ENCODE measurements at places on chromosomes 5 and 9.

DNA sequence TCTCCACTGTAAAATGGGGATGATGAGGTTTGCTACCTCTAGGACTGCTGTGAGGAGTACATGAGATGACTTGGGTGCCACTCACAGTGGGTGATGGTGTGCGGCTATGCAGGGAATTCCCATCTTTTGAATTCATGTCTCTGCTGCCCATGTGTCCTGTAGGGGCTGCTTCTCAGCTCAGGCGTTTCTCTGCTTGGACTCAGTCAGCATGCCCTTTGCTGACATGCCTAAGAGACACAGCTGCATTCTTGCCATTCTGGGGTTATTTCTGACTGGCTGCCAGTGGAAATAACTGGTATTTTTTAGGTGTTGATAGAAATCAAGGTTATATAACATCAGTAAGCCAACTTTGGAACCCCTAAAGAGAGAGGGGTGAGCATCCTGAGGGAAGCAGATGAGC, 24.3 kb upstream of the XPA start:
- DNase-seq: no peak

GRCh38 chr5:62263401-62263800, 42.6 kb upstream of the KIF2A start:
- DNase-seq: no peak

DNA sequence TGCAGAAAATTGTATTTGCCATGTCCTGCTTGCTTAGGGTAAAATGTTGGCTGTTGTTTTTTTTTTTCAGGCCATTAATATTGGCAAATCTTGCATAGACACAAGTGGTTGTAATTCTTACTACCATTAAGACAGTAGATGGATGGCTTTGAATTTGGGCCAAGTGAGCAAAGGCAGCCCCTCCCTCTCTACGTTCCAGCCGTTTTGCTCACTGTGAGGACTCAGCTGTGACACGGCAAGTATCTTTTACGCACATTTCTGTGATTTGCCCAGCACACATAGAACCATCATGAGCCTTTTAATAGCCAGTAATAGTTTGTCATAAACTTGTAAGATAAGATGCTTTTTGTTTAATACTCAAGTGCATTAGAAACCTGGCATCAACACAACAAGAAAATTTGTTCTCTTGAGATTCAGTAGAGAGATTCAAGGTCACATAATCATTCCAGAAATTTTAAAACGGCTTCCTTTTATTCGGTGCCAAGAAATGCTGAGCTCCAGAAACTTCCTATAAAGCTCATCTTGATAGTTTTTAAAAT, 205.2 kb upstream of the ADCY2 start:
- DNase-seq: no peak

DNA sequence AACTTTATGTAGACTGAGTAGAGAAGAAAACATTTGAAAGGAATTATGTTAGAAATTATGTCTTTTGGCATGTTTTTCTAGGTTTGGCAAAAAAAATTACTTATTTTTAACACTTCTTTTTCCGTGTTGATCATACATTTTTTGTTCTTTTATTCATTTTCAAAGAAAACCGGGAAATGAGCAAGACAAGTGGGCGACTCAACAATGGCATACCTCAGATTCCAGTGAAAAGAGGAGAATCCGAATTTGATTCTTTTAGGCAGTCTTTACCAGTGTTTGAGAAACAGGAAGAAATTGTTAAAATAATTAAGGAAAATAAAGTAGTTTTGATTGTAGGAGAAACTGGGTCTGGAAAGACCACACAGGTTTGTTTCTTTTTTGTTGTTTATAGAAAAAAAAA, 12.9 kb downstream of the YTHDC2 start:
- no peak for DNase-seq

- no peak for DNase-seq
Measured at GRCh38 chr9:129632460-129632859, 6.5 kb downstream of the NTMT1 start.

GRCh38 chr9:99118782-99119466, 14.0 kb downstream of the TGFBR1 start:
- no peak for DNase-seq

GRCh38 chr5:133252133-133252480, 200.3 kb downstream of the HSPA4 start:
- DNase-seq: no peak

DNA sequence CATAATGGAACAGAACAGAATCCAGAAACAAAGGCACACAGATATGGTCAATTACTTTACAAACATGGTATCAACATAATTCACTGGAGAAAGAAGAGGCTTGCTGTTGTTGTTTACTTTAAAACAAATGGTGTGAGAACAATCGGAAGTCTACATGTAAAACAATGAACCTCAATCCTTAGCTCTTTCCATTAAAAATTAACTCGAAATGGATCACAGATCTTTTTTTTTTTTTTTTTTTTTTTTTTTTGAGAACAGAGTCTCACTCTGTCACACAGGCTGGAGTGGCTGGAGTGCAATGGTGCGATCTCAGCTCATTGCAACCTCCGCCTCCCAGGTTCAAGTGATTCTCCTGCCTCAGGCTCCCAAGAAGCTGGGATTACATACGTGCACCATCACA, 9.8 kb downstream of the SEMA4D start:
- no peak for DNase-seq

DNA sequence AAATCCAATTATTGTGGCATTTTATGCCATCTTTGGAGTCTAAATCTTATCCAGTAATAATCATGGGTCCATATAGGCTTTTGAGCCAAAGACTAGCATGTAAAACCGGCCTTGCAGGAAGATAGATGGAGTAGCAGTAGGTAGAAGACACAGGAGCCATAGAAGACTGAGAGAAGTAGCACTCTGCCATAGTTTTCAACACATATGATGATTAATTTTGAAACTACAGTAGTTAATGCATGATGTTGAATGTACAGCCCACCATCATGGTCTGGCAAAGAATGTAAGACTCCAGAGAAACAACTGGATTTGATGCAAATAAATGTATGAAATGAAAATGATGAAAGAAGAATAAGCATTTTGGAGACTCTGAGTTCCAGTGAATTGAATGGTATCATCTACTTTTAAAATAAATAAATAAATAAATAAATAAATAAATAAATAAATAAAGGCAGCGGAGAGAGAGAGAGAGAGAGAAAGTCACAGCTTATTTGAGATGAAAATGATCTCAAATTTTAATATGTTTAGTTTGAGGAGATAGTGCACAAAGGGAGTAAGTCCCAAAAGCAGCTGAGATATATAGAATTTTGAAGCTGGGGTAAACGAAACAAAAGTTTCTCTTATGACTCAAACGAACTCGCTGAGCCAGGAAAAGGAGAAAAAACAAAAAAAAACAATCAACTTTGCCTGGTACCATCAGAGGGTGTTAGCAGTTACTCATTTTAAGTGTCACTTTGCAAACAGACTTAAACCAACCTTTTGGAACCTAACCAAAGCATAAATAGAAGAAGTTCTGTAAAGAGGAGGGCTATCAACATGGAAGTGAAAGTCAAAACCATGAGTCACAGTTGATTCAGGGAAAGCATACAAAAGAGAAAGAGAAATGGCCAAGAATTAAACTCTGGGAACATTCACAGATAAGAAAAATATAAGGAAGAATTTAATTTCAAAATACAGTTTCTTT, 388.7 kb downstream of the CETN3 start:
- no peak for DNase-seq

DNA sequence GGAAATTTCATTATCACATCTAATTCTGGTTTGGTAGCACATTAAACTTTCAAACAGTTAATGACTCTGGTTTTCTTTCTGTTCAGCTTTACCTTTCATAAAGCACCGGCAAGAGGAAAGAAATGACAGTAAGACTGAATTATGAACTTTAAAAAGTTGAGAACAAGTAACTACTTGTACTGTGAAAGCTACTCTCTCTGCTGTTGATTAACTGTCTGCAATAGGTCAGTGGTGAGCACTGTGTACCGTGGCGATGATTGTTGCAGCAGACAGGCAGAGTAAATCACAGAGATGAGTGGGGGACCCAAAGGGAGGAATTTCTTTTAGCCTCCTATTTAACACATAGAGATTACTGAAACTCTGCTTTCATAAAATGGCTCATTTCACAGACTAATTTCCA, 74.0 kb upstream of the MEF2C start:
- no peak for DNase-seq

GRCh38 chr9:137984520-137985257, 107.1 kb downstream of the CACNA1B start:
- no peak for DNase-seq

- DNase-seq: no peak
Measured at GRCh38 chr9:101457003-101457402, 21.4 kb upstream of the ALDOB start.

DNA sequence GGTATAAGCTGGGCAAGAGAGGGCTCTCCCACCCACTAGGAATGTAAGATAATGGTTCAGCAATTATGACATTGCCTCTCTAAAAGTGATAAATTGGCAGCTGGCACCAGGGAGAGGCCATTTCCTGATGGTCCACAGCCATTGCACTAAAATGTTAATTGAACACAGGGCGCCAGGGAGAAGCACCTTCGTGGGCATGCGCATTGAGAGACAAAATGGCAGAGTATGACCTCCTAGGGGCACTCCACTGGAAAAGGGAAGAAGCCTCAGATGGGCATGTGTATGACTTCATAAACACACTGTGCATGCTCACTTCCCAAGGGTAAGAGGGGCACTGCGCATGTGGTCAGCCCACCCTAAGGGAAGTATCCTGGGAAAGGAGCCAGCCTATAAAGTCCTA, 419.2 kb downstream of the AGTPBP1 start:
- DNase-seq: no peak

DNA sequence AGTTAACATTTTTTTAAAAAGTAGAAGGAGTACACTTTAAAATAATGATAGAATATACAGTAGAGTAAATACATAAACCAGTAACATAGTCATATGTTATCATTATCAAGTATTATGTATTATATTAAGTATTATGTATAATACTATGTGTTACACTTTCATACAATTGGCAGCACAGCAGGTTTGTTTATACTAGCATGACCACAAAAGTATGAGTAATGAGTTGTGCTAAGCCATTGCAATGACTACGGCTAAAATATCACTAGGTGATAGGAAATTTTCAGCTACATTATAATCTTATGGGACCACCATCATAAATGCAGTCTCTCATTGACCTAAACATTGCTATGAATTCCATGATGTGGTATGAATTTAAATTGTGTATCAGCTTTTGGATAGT, 506.0 kb downstream of the HTR1A start:
- no peak for DNase-seq

DNA sequence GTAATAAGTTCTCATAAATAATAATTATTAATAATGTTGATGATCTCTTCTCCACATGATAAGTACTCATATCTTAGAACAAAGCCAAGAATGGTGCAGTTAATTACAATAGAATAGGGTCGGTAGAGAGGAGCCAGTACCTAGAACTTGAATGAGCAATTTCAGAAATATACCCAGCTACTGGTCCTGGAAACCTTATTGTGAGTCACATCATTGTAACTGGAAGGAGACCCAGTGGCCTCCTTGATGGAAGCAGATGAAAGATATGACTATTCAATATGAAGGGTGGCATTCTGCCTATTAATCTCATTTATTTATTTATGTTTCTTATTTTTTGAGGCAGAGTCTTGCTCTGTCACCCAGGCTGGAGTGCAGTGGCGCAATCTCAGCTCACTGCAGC, 37.7 kb upstream of the SHOC1 start:
- DNase-seq: no peak

DNA sequence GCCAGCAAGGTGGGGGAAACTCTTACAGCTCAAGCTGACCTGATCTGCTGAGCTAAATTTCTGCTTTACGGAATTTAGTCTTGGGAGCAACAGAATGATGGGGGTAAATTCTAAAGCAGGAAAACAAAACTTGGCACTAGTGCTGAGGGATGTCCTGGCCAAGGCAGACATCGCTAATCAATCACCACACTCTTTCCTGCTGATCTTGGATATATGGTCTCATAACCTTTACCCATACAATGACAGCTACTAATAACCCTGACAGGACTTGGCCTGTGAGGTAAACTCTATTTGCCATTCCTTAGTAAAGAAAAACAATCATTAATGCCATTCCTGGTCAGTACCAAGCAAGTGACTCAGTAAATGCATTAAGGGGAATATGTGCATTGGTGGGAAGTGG, 51.5 kb downstream of the PPARGC1B start:
- no peak for DNase-seq

- no peak for DNase-seq
Measured at GRCh38 chr5:38167562-38167996, 90.8 kb upstream of the EGFLAM start.

DNA sequence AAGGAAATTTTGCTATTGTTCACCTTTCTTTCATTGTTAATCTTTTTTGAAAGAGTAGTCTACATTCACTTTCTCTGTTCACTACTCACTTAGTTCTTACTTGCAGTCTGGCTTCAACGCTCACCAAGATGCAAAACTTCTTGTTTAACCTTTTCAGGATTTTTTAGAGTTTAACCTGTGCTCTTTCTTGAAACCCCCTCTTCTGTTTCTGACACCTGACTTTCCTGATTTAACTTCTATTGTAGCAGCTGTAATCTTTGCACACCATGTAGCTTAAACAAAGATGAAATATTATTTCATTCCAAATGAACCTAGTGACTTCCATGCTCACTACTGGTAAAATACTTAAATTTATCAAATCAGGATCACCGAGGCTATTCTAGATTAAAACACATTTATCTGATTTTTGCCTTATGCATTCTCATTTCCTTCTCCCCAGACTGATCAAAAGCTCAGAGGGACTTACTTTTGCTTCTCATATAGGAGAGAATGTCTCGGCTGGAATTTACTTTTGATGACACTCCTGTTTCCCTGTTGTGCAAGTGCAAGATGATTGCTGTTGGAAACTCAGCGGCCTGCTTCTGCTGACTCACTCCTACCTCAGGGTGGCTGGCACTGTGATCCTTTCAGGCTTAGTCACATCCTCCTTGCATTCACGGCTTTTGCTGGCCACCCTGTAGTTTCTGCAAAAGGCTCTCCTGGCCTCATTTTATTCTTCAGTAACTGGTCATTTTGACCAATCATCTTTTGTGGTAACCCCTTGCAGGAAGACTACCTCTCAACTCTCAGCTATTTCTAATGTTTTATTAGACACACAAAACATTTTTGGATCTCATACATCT, 109.3 kb upstream of the IFNE start:
- DNase-seq: no peak

GRCh38 chr9:33785914-33786313, 9.4 kb upstream of the PRSS3 start:
- no peak for DNase-seq

GRCh38 chr5:136605638-136606037, 240.3 kb upstream of the TRPC7 start:
- DNase-seq: no peak

DNA sequence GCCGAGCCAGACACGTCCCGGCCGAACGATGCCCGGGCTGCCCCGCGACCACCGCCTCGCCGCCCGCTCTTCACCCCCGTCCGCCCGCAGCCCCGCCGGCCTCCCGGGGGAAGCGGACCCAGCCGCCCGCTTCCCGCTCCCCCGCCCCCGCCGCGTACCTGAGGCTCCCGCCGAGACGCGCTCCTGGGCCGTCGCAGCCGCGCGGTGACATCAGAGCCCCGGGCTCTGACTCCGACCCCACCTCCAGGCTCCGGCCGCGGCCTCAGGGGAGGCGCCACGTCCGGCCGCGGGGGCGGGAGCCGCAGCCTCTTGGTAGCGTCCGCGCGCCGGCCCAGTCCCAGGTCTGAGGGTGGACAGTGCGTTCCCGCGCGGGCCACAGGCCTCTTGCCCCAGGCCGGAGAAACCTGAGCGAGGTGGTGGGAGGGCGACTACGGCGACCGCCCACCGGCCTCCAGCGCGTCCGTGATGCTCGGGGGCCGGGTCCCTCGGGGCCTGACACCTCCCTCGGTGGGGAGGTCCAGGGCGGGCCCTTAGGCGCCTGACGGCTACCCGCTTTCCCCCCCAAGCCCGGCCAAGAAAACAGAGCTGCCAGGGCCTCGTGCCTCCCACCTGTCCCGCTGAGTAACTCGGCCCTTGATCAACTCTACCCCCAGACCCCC, at the start of gene SHROOM1:
SHROOM1 (minus strand) TSS at position 212 of the 659 bp plus-strand sequence. CDS start 4,507 bp downstream, outside the sequence.
- no peak for DNase-seq

GRCh38 chr9:265209-265870, 50.7 kb downstream of the DOCK8 start:
- DNase-seq: no peak

Measured in NCI-H524 treated with DMSO at 0.1 percent for 48 hours (cell line).